ENCODE measurements at places on chromosomes 1 and 21. TPM values are rescaled to one million over a fixed set of nuclear protein-coding genes. Genes with fewer than 3 reads are reported as not detected.

SERPINC1 gene
- total RNA-seq, result not detected

SLC1A7 gene
- total RNA-seq, result 0.21 TPM

BRDT gene
- not detected for total RNA-seq

CD101 gene
- total RNA-seq, result 0.10 TPM

DNA sequence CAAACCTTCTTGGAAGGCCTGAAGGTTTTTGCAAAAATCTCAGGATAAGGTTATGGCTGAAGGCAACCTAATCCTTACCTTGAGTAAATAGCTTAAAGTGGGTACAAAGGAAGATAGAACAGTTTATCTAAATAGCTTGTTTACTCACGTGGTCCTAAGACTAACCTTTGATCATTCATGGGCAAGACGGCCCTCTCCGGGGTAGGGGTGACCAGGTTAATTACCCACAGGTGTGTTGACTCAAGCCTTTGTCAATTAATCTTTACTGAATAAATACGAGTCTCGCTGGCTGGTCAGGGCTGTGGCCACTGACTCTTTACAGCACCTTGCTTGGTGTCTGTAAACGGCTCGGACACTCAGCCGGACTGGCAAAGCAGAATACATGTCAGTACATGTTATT, 10.8 kb downstream of the AADACL4 start:
- no peak for DNase-seq

- no peak for DNase-seq
Measured at GRCh38 chr1:2382621-2383361, 8.6 kb downstream of the MORN1 start.

- DNase-seq, result no peak
Measured at GRCh38 chr1:154413177-154413783, 8.1 kb downstream of the IL6R start.

GRCh38 chr1:156766298-156767100, 836 bp upstream of the PRCC start:
- peak; percentile 25 for DNase-seq
